Thyroid gland (tissue), 4 donors: ENCODE measurements at places on chromosomes 6 and 20.

DNA sequence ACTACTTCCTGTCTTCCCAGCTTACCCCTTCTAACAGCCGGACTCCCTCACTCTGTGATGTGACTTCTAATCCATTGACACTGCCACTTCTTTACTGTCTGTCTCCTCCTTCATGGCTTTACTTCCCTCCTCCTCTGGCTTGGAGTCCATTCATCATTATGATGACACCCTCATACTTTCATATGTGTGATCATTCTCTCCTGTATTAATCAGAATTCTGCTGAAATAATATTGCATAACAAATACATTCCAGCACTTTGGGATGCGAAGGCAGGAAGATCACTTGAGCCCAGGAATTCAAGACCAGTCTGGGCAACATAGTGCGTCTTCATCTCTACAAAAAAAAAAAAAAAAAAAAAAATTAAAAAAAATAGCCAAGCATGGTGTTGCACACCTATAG, 147.9 kb upstream of the BTBD3 start:
- DNase-seq, result no peak

DNA sequence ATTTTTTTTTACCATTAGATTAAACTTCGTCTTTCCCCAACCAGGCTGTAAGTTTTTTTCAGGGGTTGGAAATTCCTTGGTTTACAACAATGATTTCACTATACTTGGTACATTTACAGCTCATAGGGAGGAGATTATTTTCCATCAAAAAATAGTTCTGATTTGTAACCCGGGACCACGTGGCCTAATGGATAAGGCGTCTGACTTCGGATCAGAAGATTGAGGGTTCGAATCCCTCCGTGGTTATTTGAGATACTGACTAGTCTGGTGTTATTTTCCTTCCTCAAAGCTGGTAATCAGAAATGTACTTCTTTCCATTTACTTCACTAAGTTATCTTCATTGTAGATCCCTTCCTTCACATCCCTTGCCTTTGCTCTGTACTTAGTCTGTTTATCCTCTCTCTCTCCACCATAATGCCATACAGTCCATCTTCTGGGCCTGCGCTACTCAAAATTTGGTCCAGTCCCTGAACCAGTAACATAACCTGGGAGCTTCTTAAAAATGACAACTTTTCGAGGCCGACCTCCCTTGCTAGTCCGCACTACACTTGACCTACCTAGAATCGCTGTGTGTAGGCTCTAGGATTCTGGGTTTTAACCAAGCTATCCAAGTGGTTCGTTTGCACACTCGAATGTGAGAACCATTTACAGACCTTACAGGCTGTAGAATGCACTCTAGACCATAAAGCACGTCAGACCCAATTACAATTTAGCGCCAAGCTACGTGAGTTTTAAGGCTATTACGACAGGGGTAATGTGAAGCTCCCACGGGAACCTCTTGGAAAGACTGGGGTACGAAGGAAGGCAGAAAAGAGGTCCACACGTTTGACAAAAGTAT, 42.1 kb upstream of the BTN3A2 start:
- DNase-seq, result no peak

DNA sequence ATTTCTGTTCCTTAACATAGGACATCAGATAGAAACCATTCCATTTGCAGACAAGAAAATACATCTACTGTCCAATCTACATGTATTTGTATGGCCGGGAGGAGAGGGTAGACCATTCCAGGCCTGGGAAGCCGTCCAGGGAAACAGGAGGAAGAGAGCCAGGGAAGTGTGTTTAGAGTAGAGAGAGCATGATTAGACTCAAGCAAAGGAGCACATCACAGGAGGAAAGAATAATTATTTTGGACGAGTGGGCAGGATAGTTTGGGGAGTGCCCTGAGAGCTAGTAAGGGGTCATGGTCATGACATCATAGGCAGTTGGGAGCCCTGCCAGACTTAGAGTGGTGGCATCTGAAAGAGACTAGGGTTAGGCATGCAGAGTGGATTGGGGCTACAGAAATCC, 250.0 kb downstream of the HIVEP2 start:
- DNase-seq, result no peak

DNA sequence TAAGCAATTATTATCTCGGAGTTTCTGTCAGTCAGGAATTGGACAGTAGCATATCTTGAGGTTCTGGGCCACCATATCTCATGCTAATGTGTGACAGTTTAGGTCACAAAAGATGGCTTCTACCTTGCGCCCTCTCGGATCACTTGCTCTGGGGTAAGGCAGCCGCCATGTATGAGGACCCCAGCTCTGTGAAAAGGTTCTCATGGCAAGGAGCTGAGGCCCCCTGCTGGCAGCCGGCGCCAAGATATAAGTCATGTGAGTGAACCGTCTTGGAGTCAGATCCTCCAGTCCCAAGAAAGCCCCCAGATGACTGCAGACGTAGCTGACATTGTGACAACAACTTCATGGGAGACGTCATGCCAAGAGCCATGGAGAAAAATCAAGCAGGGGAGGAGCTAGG, 670.8 kb downstream of the KIF16B start:
- no peak for DNase-seq

- DNase-seq, result no peak
Observed at GRCh38 chr6:164007881-164008280, 593.4 kb downstream of the QKI start.

DNA sequence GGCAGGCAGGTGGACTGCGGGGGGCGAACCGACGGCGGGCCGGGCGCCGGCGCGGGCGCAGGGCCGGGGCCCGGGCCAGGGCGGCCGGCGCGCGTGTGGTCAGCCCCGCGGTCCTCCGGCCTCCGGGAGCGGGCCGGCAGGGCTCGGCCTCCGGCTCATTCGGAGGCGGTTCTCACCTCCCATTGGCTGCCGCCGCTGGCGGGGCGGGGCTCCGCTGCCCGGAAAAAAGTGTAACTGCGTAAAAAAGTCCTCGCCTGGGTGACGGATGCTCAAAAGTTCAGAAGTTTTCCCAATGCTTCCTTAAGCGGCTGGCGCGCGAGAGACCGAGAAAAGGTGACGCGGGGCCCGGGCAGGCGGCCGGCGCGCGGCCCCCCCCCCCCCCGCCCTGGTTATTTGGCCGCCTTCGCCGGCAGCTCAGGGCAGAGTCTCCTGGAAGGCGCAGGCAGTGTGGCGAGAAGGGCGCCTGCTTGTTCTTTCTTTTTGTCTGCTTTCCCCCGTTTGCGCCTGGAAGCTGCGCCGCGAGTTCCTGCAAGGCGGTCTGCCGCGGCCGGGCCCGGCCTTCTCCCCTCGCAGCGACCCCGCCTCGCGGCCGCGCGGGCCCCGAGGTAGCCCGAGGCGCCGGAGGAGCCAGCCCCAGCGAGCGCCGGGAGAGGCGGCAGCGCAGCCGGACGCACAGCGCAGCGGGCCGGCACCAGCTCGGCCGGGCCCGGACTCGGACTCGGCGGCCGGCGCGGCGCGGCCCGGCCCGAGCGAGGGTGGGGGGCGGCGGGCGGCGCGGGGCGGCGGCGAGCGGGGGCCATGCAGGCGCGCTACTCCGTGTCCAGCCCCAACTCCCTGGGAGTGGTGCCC, at the start of gene FOXC1:
Gene FOXC1 (plus strand): TSS at position 268 of the 849 bp plus-strand sequence. CDS start 531 bp downstream, at position 799.
- peak; percentile 81 for DNase-seq

- DNase-seq, result no peak
Observed at GRCh38 chr6:167475947-167476346, 151.1 kb downstream of the TTLL2 start.

DNA sequence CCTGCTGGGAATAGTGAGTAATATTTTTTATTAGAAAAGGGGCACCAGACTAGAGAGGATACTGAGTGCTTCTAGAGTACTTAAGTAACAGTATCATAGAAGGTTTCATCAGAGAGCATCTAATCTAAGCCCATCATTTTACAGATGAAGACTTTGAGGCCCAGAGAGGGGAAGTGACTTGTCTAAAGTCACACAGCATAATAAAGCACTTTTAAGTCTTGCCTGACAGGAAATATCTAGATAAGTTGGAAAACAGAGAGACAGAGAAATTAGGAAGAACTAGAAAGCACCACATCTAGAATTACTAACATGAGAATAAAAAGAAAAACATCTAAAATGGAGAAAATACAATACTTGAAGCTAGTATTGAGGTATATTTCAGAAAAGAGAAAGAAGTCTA, 6.0 kb downstream of the HLA-DMA start:
- no peak for DNase-seq

GRCh38 chr20:48107560-48107959, 322.3 kb upstream of the SULF2 start:
- no peak for DNase-seq

DNA sequence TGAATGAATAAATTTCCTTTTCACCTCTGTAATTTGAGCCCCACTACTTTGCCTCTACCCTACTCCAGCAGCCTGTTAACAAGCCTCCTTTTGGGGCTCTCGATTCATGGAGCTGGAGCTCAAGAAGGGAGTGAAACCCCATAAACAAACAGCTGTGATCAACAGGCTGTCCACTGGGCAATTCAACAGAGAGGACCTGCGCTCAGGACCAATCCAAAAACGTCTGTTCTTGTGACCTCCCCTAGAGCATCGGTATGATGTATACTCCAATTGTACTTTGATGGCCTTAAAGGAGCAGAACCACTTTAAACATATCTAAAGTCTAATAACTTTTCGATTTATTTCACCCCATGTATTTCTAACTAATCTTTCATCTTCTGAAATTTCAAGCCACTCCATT, 37.4 kb downstream of the HIVEP2 start:
- DNase-seq, result no peak
